B cell (primary cell): ENCODE measurements at places on chromosomes 3 and 15. TPM values are rescaled to one million over a fixed set of nuclear protein-coding genes. Genes with fewer than 3 reads are reported as not detected.
A peak's percentile ranks its signal among the peaks of the same experiment; 100 is the strongest.

DNA sequence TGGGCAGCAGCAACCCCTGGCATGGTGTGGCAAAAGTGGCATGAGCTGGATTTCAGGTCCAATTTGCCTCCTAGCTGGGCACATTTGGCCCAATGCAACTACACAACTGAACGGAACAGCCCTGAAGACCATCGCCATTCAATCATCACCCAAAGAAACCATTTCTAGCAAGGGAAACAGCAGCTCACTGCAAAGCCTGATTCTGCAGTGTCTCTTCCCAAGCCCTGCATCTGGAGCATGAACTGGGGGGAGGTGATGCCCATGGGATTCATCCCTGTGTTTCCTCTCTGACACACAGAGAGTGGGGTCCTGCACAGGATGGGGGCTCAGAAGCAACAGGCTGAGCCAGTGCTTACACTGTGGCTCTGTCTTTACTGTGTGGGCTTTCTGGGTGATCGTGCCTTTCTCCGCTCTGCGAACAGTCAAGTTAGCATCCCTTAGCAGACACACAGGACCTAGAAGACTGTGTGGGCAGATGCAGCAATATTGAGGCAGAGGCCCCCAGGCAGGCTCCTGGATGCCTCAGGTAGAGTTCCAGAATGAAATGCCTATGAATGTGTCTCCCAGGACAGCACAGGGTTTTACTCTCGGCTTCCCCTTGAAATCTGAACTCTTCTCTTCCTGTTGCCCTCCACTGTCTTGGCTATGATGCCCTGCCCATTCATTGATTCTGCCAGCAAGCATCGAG, 91.1 kb upstream of the ALDH1A3 start:
- no peak for DNase-seq

GRCh38 chr15:63145426-63145825, 11.9 kb downstream of the RPS27L start:
- no peak for DNase-seq

DNA sequence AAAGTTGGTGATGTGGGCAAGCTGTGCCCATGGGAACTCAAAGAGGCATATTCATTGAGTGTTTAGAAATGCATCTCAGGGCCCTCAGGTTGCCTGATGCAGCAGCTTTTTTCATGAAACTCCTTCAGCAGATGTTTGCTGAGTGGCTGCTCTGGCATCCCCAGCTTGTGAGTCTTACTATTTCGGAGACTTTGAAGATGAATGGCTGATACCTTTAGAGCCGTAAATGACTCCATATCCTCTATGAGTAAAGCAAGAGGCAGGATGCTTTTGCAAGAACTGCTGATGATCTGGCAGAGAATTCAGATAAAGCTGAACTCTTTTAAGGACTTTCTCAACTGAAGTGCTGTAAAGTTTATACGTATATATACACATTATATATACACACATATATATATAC, 384.3 kb downstream of the CACNA2D3 start:
- no peak for DNase-seq

- no peak for DNase-seq
Observed at GRCh38 chr3:22952860-22953259, 250.3 kb upstream of the UBE2E2 start.

Gene ADIPOQ
- polyA plus RNA-seq: not detected in 2 replicates

DNA sequence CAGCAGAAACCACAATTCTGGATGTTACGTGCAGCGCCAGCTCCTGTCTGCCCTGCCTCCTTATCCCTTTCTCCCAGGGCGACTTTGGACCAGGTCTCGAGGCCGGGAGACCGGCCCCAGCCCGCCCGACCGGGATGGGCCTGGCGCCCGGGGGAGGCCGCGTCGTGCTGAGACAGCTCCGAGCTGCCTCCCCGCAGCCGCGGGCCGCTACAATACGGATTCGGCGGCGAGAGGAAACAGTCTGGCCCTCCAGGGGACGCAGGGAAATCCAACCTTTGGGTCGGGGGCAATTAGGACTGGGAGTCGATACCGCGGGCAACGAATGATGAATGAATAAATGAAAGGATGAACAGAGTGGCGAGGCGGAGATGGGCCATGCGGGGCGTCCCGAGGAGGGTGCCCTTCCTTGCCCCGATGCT, 537 bp downstream of the GRAMD2A start:
- no peak for DNase-seq

Gene SLC6A11
- not detected in 2 replicates for polyA plus RNA-seq

Gene SPATA12
- polyA plus RNA-seq: not detected in 2 replicates

Gene GOLGA8T
- not detected in 2 replicates for polyA plus RNA-seq

Gene GOLGA8H
- polyA plus RNA-seq: 0.15 and 0.85 TPM in 2 replicates

Gene ZNF662
- polyA plus RNA-seq: 0.12 and 0.22 TPM in 2 replicates

DNA sequence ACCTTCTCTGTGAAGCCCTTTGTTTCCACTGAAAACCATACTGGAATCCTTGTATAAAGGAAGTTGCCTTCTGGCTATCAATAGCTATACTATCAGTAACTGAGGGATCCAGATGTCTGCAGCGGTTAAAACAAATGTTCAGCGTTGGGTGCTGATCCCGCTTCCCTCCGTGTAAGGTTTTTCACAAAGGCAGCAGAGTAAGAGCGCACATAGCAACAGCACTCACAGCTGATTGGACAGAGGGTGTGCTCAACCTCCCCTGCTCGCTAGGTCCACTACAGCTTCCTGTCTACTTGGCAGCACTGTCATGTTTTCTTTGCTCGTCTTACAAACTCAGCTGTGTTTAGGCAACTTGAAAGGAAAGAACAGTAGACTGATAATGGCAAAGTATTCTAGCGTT, 27.3 kb downstream of the ATOSA start:
- peak; percentile 49 for DNase-seq

GRCh38 chr15:46177219-46177618, 542.4 kb downstream of the SQOR start:
- DNase-seq: no peak

- peak; percentile 20 for DNase-seq
Observed at GRCh38 chr3:189144645-189145044, 27.1 kb upstream of the TPRG1 start.

- peak; percentile 31 for DNase-seq
Observed at GRCh38 chr15:96042734-96043224, 287.7 kb upstream of the NR2F2 start.

- DNase-seq: no peak
Observed at GRCh38 chr3:174335910-174336309, 523.2 kb upstream of the NAALADL2 start.

Gene MAP2K5
- polyA plus RNA-seq: 10.1 and 11.1 TPM in 2 replicates

DNA sequence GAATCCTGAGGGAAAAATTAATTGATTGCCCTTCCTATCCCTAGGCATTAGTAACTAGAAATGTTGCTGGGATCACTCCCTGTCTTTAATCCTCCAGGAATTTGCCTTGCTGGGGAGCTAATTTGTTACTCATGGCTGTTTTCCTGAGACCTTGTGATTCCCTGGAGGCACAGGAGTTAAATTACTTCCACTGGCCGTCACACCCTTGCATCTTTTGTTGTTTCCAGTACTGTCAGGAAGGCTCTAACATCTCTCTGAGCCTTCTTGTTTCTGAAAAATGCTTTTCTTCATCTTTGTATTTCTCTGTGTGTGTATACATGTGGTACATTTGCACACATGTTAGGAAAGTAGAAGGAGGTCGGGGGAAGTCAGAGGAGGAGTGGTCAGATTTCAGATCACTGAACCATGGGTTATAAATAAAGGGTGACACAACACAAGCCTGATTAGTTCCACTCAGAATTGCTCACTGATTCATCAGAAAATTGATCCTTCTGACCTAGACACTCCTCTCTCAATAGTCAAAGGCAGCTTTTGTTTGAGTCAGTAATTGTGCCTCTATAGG, 23.5 kb upstream of the LRRFIP2 start:
- DNase-seq: no peak

Gene PSMD6
- polyA plus RNA-seq: 34.7 and 66.9 TPM in 2 replicates

DNA sequence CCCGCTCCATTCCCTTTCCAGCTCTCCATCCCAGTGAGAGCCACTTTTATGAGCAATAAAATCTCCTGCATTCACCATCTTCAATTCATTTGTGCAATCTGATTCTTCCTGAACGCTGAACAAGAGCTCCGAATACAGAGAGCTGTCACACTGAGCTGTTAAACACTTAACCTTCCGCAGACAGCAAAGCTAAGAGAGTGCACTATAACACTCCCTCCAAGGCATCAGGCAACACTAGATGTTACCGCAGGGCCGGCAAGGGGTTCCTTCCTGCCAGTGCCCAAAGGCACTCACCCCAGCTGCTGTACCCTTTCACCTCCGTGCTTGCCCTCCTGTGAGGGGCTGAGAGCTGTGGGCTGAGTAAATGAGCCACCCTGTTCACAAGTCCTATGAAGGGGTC, 85.6 kb downstream of the BCHE start:
- no peak for DNase-seq
